CD4-positive, alpha-beta memory T cell (primary cell): ENCODE measurements at places on chromosomes 12 and 14. TPM values are rescaled to one million over a fixed set of nuclear protein-coding genes. Genes with fewer than 3 reads are reported as not detected.

Gene JAG2
- 0.29 TPM for total RNA-seq

Gene PRB2
- not detected for total RNA-seq

Gene CACNA1C
- 0.06 TPM for total RNA-seq

DNA sequence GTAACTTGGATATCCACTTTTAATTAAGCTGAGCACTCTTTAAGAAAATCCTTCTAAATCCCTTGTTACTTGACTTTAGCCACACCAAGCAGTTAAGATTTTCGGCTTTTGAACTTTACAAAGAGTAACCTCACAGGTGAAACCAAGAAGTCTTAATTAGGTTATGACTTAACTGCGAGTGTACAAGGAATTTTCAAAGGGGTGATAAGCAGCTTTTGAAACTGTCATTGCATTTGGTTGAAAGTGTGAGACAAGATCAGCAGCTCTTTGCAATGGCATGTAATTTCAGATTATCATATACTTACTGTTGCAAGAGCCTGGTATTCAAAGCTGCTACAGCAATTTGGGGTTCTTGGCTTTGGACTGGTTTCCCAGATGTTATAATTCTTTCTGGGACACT lies 137.5 kb downstream of the TMEM117 start:
- no peak overlapping the region for H3K27ac ChIP-seq
- H3K36me3 ChIP-seq: no peaks in the 10 kb centered on the region
- H3K4me3 ChIP-seq: no peak overlapping the region
- no peaks in the 10 kb centered on the region for H3K27me3 ChIP-seq
- DNase-seq: no peak
- no peaks in the 10 kb centered on the region for H3K4me1 ChIP-seq

GRCh38 chr12:116262741-116263140 lies 14.8 kb downstream of the MED13L start:
- no peaks in the 10 kb centered on the region for H3K36me3 ChIP-seq
- peaks cover 88% of the 10 kb centered on the region for H3K4me1 ChIP-seq
- no peak for DNase-seq
- H3K27ac ChIP-seq: no peak overlapping the region
- no peaks in the 10 kb centered on the region for H3K27me3 ChIP-seq
- H3K4me3 ChIP-seq: no peak overlapping the region

DNA sequence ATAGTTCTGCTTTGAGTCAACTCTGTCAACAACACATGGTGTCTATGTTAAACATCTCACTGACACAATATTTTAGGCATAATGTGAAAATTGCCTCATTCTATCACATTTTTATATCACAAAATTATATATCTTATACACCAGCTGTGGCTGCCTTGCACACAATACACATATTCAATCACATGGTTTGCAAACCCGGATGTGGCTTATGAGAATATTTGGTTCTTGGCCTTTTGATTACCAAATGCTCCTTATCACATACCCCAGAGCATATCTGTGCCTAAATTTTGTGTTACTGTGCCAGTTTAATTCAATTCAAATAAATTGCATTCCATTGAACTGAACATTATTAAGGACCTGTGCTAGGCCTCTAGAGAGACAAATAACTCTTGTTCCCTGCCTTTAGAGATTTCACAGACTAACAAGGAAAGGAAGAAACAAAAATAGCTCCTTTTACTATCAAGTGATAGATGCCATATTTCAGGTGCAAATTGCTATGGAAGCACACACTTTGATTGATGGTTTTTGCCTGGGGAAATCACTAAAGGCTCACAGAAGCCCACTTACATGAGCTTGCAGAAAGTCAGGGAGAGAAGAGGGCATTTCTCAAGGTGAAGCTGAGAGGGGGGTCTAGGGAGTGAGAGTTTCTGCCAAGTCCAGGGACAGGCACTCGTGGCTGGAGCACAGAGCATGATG lies 63.4 kb downstream of the PPP1R36 start:
- no peaks in the 10 kb centered on the region for H3K4me1 ChIP-seq
- no peaks in the 10 kb centered on the region for H3K27me3 ChIP-seq
- no peaks in the 10 kb centered on the region for H3K36me3 ChIP-seq

GRCh38 chr14:99280852-99281251 lies 8.9 kb upstream of the BCL11B start:
- H3K4me1 ChIP-seq: peaks cover 13% of the 10 kb centered on the region
- no peak overlapping the region for H3K4me3 ChIP-seq
- DNase-seq: no peak
- H3K27me3 ChIP-seq: no peaks in the 10 kb centered on the region
- H3K36me3 ChIP-seq: no peaks in the 10 kb centered on the region

DNA sequence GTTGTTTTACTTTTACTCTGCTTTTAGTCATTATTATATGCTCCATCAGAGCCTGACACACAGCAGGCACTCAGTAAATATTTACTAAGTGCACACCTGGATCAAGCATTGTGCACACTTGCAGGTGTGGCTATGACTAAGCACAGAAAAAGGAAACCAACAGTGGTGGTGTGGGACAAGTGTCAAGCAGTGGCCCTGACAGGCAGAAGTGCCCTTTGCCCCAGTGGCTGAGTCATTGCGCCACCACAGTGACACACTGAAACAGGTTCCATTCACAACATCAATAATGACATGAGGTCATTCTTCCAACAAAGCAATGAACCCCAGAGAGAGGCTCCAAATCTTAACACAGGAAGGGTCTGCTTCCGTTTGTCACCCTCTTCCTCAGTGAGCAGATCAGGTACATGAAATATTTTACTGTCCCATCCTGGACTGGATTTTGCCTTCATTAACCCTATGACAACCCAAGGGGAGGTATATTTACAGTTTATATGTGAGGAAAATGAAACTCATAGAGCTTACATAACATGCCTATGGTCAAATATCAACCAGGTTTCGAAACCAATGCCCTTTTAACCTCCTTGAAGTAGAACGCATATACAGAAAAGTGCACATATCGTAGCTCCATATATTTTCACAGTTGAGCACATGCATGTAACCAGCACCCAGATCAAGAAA lies 82.6 kb upstream of the GTF2A1 start:
- no peak overlapping the region for H3K27ac ChIP-seq
- DNase-seq: no peak
- H3K4me3 ChIP-seq: no peak overlapping the region
- H3K36me3 ChIP-seq: no peaks in the 10 kb centered on the region
- no peaks in the 10 kb centered on the region for H3K27me3 ChIP-seq
